ENCODE measurements at places on chromosomes 6 and 20.

DNA sequence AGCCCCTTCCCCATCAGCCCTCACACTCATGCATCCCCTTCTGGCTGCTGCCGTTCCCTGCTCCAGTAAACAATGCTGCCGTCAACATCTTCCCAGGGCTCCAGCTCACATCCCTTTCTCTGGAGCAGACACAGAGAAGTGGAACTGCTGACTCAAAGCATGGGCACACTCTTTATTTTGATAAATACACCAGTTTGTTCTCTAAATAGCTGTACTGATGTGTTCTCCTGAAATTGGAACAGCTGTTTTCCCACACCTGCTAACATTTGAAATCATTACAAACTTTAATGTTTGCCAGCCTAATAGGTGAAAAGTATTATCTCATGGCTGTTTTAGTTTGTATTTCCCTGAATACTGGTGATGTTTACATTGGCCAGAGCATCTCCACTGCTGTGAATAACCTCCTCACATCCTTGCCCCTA is 102.1 kb upstream of the NXT1 start:
- no peak for DNase-seq

DNA sequence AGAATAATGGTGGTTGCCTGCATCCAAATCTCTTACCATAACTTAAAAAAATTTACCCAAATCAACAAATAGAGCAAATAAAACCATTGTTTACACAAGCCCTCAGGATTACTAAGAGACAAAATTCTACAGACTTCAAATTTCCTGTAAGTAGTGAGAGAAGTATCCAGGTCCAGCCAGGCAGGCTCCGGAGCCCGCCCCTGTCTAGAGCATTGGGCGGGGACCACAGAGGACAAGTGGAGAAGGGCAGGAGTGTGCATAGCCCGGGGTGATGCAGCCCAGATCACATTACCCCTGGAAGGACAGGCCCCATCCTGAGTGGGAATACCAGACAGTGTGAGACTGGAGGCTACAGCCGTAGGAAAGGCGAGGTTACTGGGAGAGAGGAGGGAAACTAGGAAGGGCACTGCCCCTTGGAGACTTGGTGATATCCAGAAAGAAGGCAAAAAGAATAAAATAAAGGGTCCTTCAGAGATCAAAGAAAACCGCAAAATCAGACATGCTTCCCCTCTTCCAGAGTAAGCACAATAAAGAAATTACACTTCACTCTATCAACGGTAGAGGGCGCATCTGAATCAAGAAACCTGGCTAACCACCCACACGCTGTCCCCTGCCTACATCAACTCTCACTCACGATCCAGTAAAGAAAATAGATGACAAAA is 26.6 kb downstream of the RIN2 start:
- DNase-seq = peak; percentile 98

DNA sequence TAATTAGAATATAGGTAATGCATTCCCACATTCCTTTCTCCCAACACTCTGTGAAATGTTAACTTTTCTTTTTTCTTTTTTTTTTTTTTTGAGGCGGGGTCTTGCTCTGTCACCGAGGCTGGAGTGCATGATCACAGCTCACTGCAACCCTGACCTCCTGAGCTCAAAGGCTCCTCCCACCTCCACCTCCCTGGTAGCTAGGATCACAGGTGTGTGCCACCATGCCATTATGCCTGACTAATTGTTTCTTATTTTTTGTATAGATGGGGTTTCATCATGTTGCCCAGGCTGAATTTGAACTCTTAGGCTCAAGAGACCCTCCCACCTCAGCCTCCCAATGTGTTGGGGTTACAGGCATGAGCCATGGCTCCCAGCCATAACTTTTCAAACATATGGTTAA is 135.7 kb upstream of the SHLD1 start:
- no peak for DNase-seq

DNA sequence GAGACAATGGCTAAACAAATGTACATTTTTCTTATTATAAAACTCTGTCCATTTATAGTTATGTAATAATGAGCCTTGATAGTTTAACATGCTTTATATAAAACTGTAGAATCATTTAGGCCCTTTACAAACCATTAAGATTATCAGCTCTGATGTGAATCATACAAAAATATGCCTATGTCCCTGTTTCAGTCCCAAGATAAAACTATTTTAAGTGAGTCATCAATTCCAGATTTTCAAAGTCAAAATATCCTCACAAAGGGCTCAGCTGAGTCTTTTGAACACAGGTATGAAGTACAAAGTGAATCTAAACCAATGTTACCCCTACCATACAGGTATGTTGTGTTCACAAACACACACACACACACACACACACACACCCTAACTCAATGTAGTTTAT is 88.0 kb downstream of the PTPRK start:
- peak; percentile 54 for DNase-seq

DNA sequence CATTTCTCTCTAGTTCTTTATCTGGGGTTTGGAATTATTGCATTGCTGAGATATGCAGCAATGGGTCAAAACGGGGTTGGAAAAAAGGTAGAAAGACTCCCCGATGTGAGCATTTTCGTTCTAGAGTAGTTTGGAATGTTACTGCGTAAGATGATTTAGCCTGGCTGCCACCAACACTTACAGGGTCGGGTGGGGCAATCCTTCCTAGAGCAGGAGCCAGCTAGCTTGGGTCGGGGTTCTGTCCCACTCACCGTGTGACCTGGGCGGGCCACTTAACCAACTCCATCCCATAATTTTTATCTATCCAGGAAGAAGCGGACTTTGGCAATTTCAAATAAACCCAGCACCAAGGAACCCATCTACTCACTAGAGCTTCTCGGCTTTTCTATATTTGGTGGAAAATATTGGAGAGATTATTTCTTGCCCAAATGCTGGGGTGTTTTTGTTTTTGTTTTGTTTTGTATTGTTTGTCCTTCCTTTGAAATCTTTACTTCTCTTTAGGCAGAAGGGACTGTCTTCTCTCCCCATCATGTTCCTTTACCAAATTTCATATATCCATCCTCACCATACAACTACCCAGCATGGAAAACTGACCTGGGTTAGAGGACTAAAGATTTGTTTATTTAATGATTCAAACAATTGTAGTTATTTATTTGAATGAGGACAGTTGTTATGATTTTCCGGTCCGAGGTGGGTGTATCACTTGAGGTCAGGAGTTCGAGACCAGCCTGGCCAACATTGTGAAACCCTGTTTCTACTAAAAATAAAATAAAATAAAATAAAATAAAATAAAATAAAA is 72.4 kb downstream of the GPX5 start:
- DNase-seq = peak; percentile 45
